ENCODE measurements at places on chromosomes 1 and 21. TPM values are rescaled to one million over a fixed set of nuclear protein-coding genes. Genes with fewer than 3 reads are reported as not detected.
A peak's percentile ranks its signal among the peaks of the same experiment; 100 is the strongest.

DNA sequence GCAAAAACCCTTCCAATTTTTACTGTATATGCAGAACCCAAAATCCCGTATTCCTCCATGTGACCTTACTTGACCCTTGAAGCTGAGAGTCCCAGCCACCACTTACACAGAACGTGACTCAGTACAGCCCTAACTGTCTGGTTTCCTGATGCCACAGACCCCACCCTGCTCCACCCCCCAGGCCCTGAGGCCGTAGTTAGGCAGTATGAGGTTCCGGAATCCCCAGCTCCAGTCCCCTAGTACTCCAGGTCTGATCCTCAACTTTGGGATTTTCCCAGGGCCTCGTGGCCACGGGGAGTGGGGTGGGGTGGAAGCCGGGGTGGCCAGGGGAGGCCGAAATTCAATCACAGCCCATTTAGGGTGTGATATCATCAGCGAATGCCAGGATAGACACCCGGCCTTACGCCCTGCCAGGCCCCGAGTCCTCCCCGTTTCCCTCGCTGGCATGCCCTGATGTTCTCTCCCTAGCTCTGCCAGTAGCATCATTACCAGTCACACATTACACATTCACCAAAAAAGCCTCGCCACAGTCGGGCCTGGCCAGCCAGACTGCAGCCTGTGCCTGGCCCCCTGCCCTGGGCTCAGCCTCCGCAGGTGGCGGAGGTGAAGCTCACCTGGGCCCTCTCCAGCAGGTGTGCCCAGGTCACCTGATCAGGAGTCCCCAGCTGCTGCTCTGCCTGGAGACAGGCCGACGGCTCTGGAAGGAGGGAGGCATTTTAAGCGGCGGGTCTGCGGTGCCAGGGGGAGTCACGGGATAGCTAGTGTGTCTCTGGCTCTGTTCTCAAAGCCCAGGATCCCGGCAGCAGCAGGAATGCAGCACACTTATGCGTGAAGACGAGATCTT, 70.8 kb downstream of the SCCPDH start:
- DNase-seq: no peak
- H3K27me3 ChIP-seq: no peaks in the 10 kb centered on the region
- H3K27ac ChIP-seq: no peak overlapping the region
- H3K4me3 ChIP-seq: no peak overlapping the region

DNA sequence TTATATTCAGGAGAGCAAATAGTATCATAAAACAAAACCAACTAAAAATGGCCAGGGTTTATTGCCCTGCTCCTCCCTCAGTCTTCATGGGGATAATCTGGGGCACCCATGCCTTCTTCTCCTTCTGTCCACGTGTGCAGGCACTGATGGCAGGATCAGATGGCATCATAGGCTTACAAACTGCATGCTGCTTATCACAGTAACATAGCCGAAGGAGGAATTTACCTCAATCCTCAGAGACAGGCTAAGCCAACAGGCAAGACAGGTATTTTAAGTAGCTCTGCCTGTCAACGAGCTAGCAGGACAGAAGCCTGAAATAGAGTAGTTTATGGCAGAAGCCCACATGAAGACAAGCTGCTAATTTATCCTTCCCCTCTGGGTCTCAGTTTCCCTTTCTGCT, 9.4 kb downstream of the LAMB3 start:
- H3K4me1 ChIP-seq: peaks cover 55% of the 10 kb centered on the region
- H3K4me3 ChIP-seq: no peak overlapping the region

The CFAP74 gene
- total RNA-seq: not detected

- no peaks in the 10 kb centered on the region for H3K27me3 ChIP-seq
- DNase-seq: no peak
- H3K4me3 ChIP-seq: no peak overlapping the region
- H3K36me3 ChIP-seq: no peaks in the 10 kb centered on the region
- H3K27ac ChIP-seq: no peak overlapping the region
Observed at GRCh38 chr1:155389826-155390225, 69.1 kb downstream of the RUSC1 start.

GRCh38 chr1:7145947-7146346, 360.7 kb downstream of the CAMTA1 start:
- no peak overlapping the region for H3K27ac ChIP-seq
- H3K4me3 ChIP-seq: no peak overlapping the region
- no peak for DNase-seq
- no peaks in the 10 kb centered on the region for H3K4me1 ChIP-seq
- H3K36me3 ChIP-seq: no peaks in the 10 kb centered on the region

GRCh38 chr21:26743524-26743923, 101.7 kb downstream of the ADAMTS1 start:
- H3K4me3 ChIP-seq: no peak overlapping the region
- no peak for DNase-seq
- no peaks in the 10 kb centered on the region for H3K36me3 ChIP-seq
- no peaks in the 10 kb centered on the region for H3K4me1 ChIP-seq
- H3K27ac ChIP-seq: no peak overlapping the region

- no peaks in the 10 kb centered on the region for H3K36me3 ChIP-seq
- DNase-seq: no peak
- H3K4me1 ChIP-seq: peaks cover 8% of the 10 kb centered on the region
- H3K27me3 ChIP-seq: no peaks in the 10 kb centered on the region
- H3K4me3 ChIP-seq: no peak overlapping the region
Observed at GRCh38 chr1:91124989-91125417, 103.2 kb upstream of the ZNF644 start.

DNA sequence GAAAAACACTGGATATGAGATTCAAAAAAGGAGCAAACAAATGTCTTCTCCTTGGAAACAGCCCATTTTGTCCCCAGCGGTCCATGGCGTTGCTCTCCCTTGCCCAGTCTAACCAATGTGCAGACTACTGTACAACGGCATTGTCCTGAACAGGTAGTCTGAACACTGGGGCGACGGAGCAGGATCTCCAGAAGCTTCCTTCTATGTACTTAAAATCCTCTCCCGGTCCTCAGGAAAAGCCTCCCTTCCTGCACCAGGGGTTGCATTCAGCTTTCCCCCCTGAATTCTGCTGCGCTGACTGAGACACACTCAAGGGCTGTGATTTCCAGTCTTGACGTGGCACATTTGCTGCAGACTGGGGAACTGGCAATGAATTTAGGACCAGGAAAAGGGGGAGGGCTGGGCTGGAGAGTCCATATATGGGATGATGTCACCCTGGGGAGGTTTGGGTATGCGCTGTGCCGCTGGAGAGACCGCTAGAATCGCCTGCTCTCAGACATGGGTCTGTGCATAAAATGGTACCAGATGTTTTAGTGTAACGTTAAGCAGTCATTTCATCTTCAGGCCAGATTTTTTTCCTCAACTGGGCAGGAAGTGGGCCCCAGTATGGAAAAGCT, 275.9 kb upstream of the C1orf105 start:
- DNase-seq: peak; percentile 97
- peak overlapping the region; percentile 55 for H3K4me3 ChIP-seq
- H3K4me1 ChIP-seq: peaks cover 15% of the 10 kb centered on the region
- H3K27me3 ChIP-seq: no peaks in the 10 kb centered on the region

The AADACL3 gene
- not detected for total RNA-seq

The SLC9C2 gene
- total RNA-seq: not detected
